ENCODE measurements at places on chromosomes 3 and 15. TPM values are rescaled to one million over a fixed set of nuclear protein-coding genes. Genes with fewer than 3 reads are reported as not detected.

Gene DAZL
- not detected for polyA plus RNA-seq

Gene ROPN1
- polyA plus RNA-seq, result 0.09 TPM

Gene RAB27A
- polyA plus RNA-seq, result 5.8 TPM

Gene TMIE
- polyA plus RNA-seq, result 1.2 TPM

Gene SORD
- polyA plus RNA-seq, result 6.5 TPM

Gene ZNF860
- 0.47 TPM for polyA plus RNA-seq

Gene SLC12A1
- polyA plus RNA-seq, result 0.15 TPM

Gene ITPKA
- polyA plus RNA-seq, result 0.51 TPM

Gene USP3
- polyA plus RNA-seq, result 22.1 TPM

Gene CPNE9
- not detected for polyA plus RNA-seq

Gene SEC62
- polyA plus RNA-seq, result 72.6 TPM
